Neural crest cell (in vitro differentiated cells): ENCODE measurements at places on chromosomes 12 and 14. TPM values are rescaled to one million over a fixed set of nuclear protein-coding genes. Genes with fewer than 3 reads are reported as not detected.

Gene JAG2
- total RNA-seq: 2.7 and 4.2 TPM in 2 replicates

Gene HOXC10
- total RNA-seq: 1.8 TPM in 2 replicates

GRCh38 chr14:84961637-84962036 lies 568.3 kb upstream of the FLRT2 start:
- H3K4me1 ChIP-seq: peaks cover 4% of the 10 kb centered on the region
- no peaks in the 10 kb centered on the region for H3K36me3 ChIP-seq
- H3K4me3 ChIP-seq: no peak overlapping the region
- H3K27ac ChIP-seq: no peak overlapping the region
- H3K27me3 ChIP-seq: no peaks in the 10 kb centered on the region

DNA sequence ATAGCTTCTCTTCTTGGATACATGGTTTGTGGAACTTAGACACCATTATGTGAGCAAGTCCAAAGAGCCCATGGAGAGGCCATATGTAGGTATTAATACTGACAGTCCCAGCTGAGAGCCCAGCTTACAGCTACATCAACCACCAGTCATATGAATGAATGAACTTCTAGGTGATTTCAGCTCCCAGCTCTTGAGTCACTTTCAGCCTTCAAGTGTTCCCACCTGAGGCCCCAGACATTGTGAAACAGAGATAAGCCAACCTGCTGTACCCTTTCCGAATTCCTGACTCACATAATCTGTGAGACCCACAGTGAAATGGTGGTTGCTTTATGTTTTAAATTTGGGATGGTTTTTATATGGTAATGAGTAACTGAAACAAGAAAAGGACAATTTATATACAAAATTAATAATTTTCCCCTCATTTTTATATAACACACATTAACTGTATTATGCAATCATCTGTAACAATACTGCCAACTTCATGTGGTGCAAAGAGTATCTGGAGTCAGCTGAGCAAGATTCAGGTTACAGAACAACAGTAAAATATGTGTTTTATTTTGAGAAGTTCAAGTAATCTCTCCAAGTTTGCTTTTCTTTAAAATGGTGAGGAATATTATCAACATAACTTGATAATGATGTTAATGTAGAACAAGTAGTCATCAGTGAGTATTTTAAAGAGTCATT lies 27.7 kb upstream of the FBXO33 start:
- H3K4me3 ChIP-seq: no peak overlapping the region
- DNase-seq: no peak
- H3K36me3 ChIP-seq: no peaks in the 10 kb centered on the region
- H3K4me1 ChIP-seq: no peaks in the 10 kb centered on the region
- no peak overlapping the region for H3K27ac ChIP-seq
- H3K27me3 ChIP-seq: no peaks in the 10 kb centered on the region

DNA sequence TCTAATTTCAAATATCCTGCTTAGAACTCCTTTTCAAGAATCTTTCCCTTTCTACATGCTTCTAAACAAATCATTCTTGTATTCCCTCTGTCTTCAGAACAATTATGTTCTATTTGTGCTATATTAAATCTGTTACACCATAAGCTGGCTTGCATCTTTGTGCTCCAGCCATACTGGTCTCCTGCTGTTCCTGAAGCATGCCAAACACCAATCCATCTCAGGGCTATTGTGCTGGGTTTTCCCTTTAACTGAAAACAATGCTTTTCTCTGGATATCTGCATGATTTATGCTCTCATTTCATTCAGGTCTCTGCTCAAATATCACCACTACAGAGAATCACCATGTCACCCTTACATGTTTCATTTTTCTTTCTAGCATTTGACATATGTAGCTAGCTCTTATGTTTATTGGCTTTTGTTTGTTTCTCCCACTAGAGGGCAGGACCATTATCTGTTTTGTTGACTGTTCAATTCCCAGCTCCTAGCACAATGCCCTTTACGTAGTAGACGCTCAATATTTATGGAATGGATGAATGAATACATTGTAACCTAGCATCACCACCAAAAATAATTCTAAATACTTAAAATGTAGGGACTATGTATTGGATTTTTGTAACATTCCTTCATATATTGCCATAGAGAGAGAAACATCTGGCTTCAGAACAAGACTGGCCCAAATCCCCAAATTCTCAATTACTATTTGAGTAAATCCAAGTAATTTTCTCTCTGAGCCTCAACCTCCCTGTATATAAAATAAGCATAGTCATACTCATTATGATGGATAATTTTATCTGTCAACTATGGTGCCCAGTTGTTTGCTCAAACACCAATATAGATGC lies 302.0 kb upstream of the SYT1 start:
- no peak overlapping the region for H3K4me3 ChIP-seq
